ENCODE measurements at places on chromosomes 6 and 20.

- no peak for DNase-seq
Observed at GRCh38 chr20:57040924-57041323, 225.5 kb downstream of the BMP7 start.

DNA sequence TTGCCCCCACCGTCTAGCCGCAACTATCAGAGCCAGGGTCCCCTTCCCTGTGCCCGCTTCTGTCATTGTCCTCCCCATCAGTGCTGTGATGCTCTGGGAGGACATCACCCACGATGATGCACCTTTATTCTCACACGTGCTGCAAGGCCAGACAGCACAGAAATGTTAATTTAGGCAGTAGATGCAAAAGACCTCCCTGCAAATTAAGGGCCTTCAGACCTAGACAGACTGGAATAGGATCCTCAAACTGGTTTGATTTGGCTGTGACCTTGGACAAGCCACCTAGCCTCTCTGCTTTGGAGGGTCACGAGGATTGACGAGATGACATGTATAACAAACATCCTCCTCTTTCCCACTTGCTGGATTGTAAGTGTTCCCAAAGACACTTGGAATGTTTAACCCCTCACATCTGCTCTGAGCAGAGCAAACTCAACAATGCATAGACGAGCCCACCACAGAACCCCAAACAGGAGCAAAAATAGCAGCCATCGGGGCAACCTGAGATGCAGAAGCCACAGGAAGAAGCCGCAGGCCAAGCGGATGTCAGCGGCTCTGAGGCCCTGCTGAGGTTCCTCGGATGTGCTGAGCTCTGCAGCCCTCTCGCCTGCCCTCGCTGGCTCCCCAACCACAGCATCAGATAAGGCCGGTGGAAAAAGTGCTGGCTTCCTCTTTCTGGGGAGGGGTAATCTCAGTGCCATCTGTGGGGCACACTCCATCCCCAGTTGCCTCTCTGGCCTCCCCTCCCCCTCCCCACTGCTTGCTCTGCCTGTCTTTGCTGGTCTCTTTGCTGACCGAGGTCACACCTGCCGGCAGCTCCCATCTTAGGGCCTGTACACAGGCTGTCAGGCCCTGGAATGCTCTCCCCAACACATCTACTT is 35.3 kb downstream of the TOX2 start:
- peak; percentile 33 for DNase-seq

DNA sequence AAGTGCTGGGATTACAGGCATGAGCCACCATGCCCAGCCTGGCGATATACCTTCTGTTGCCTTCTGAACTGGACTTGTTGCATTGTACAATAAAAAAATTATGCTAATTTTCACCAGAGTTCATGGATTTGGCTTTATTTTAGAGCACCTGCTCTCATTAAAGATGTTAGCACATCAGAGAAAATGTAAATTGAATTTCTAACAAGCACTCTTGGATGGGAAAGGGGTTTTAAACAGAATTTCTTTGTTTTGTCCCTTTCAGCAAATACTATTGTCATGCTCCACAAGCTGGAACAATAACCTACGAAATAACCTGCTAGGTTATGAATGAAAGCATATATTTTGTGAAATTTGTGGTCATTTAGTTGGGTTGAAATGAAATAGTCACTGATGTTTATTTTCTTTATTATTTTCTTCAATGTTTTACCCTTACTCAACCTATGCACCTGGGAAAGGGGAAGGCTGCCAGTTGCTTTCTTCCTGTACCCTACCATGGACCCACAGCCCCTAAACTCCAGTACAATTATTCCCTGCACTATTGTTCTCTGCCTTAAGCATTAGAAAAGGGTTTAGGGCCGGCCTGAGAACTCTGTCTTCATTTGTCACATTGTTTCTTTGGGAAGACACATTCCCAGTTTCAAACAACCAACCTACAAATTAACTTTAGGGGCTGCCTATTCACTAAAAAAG is 22.2 kb downstream of the ZDHHC14 start:
- no peak for DNase-seq

DNA sequence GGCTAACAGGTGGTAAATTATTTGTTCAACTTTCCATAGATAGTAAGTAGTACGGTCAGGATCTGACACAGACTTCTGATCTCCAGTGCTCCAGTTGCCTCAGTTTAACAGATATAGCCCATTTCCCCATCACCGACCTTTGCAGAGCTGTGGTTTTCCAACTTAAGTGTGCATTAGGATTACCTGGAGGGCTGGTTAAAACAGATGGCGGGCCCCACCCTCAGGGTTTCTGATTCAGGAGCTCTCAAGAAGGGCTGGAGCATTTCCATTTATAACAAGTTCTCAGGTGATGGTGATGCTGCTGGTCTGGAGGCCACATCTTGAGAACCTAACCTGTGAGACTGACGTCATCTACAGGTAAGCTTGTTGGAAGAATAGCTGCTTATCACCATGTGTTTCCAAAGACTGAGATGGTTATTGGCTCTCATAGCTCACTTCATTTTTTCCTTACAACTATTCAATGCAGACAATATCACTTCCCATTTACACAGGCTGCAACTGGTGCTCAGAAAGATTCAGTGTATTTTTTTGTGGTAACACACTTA is 360.1 kb upstream of the CHD6 start:
- DNase-seq = no peak

- DNase-seq = no peak
Observed at GRCh38 chr20:49516916-49517804, 34.7 kb upstream of the KCNB1 start.

DNA sequence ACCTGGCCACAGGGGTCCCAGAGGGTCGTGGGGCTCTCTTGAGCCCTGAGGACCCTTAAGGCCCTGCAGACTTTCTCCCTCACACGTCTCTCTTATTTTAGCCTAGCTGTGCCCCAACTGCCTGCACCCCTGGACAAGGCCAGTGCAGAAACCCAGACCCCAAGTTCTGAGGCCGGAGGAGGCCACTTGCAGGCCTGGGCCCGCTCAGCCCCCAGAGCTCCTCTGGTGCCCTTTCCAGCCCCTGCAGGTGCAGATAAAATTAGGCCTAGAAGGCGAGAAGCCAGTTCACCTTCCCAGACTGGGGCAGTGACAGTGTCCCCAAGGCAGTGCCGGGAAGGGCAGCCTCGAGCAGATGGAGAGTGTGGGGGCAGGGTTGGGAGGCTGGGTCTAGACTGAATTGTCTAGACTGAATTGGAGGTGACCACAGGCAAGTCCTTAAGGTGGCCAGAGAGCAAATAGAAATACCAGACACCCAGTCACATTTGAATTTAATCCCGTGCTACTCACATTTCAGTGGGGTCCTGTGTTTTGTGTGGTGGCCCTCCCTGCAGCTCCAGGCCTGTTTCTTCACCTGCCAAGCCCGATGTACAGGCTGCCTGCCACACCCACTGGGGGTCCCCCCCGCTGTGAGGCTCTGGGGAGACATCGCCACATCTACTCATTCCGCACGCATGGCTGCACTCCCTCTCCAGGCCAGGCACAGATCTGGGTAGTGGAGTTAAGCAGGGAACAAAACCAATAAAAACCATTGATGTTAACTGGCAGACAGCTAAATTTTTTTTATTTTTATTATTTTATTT is 8.6 kb upstream of the IP6K3 start:
- DNase-seq = peak; percentile 24

- no peak for DNase-seq
Observed at GRCh38 chr6:15266423-15266996, 20.6 kb downstream of the JARID2 start.

DNA sequence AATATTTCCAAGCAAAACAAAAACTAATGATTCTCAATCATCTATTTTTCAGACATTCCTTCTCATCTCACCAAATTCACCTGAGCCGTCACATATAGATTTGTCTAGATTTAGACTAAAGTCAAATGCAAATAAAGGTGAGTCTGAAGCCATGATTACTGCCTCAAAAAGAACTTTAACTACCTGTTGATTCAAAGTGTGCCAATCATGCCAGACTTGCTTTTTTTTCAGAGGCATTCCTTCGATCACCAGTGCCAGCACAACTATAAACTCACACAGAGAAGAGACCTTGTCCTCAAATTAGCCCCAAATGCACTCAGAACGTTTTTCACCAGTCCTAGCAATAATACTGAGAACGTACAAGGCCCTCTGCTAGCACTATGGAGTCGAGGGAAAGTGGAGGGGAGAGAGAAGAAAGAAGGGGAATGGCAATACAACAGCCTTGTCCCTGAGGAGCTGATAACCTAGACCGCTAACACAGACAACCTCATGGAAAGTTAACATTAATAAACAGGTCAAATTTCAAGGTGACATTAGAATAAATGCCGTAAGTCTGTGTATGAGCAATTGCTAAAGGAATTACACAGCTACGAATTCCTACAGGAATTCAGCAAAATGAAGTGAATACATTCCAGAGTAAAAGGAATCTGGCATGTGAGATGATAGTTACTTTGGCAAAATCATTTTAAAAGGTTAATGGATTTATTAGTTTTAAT is 60.9 kb downstream of the EPB41L2 start:
- no peak for DNase-seq

GRCh38 chr6:100617633-100618350 is 153.1 kb upstream of the SIM1 start:
- DNase-seq = no peak

DNA sequence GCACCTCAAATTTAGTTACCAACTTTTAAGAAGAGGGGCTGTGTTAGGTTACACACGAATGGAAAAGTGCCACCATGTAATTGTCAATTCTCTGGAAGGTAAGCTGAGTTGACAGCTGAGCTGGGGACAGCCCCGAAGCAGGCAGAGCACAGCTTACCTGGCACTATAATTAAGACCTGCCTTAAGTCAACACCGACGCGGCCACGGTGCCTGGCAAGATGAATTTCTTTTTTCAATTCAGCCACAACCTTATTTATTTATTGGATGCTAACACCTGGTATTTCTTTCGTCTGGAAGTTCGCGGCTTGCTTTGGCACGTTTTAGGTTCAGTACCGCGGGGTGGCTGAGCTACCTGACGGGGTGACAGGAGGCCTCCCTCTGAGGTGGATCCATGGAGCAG is 40.6 kb upstream of the NFATC2 start:
- no peak for DNase-seq

DNA sequence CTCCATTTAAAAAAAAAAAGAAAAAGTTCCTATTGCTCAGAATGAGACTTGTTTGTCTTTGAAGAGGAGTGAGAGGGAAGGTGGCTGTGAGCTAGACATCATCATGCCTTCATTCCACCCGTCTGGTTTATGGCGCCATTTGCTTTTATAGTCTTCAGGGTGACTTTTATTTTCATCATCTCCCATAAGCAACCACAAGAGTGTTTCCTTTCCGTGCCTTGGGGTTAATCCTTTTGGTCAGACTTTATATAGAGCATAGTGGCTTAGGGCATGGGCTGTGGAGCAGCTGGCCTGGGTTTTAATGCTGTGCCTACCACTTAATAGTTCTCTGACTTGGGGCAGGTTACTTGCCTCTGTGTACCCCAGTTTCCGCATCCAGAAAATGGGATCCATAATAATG is 77.8 kb downstream of the RREB1 start:
- no peak for DNase-seq

DNA sequence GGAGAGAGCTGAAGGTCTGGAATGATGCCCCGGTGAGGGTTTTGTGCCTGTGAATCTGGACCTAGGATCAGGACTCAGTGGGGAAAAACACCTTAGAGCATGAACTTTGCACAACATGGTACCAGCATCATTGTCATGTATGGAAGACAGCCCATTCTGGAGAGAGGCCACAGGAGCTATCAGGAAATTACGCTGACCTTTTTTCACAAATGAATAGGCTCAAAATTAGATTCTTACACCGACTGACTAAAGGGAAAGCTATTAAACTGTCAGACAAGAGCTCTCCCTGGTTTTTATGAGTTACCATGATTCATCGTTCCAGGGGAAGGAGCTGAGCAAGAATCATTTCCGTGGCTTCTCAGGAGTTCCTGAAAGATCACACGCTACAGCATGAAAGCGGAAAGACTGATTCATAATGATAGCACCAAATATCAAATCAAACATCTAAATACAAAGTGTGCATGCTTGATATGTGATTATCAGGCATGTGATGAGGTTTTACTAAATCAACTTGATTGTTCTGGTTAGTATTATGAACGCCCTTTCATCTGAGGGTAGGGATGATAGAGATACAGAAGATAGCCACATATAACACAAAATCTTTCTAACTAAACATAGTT is 224.9 kb upstream of the SMLR1 start:
- no peak for DNase-seq
